ENCODE measurements at places on chromosomes 1 and 21. TPM values are rescaled to one million over a fixed set of nuclear protein-coding genes. Genes with fewer than 3 reads are reported as not detected.

DNA sequence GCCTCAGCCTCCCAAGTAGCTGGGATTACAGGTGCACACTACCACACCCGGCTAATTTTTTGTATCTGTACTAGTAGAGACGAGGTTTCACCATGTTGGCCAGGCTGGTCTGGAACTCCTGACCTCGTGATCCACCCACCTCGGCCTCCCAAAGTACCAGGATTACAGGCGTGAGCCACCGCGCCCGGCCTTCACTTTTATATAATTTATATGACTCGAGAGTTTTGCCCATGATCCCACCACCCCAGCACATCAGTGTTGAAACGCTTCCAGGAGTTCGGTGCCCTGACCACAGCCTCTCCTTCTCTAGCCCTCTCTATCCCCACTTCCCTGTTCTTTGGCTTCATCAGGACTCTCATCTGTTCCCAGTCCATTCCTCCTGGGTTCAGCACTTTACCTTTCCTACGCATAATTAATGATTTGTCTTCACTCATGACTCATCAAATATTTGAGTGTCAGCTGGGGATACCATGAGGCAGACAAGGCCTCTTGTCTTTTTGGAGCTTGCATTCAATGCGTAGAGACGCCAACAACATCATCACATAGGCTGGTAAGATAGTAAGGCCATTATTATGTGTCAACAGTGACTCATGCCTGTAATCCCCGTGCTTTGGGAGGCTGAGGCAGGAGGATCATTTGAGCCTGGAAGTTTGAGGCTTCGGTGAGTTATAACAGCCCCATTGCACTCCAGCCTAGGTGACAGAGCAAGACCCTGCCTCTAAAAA lies 1.4 kb downstream of the PMF1 start:
- DNase-seq = no peak

DNA sequence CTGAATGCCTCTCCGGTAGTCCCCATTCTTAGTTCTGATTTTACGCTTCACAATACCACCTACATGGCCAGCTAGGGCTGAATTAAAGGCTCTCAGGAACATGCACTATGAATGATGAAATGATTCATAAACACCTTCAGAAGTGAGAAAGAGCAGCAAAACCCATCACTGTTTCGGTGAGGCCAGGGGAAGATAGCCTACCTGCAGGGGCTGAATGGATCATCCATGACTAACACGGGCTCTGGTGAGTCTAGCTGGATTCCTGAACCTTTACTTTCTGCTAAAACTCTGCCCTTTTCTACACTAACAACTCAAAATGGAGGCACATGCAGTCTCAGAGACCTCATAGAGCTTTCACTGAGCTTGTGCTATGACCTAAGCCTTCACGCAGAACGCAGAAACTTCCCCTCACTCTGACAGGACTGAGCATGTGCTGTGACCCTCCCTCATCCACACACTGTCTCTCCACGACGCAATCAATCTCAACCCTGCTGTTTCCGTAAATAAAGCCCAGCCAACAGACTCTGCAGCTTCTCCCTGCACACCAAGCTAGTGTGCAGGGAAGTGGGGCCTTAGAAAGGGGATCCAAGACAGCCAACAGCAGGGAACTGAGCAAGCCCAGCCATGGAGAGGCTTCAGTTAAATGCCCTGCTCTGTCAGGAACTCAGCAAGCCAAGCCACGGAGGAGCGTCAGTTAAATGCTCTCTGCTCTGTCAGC lies 207.8 kb downstream of the SLC45A1 start:
- DNase-seq = peak; percentile 91

The DNAJC8 gene
- polyA plus RNA-seq = 34.8 TPM

- DNase-seq = no peak
Observed at GRCh38 chr1:1377540-1378205, 2.7 kb upstream of the AURKAIP1 start.

The SLAMF1 gene
- 20.7 TPM for polyA plus RNA-seq

- no peak for DNase-seq
Observed at GRCh38 chr1:26555550-26555981, 26.0 kb downstream of the RPS6KA1 start.

The CNIH4 gene
- polyA plus RNA-seq = 10.5 TPM

The CFAP45 gene
- polyA plus RNA-seq = 1.3 TPM

The NTNG1 gene
- 0.69 TPM for polyA plus RNA-seq

DNA sequence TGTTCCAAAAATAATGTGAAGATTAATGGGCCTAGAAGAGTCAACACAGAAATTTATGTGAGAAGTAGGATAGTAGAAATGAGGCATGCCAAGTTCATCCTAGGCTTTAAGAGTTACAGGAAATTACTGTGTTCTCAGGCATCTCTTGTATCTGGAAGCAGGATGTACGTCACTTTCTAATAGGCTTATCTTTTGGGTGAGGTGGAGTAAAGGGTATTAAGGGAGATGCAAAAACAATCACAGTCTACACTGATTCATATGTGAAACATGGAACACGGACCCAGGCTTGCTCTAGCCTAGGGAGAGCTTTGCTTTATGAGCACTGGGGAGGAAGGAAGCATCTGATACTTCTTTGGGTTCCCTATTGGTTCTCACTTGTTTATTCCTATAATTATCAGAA lies 84.5 kb upstream of the RGS4 start:
- DNase-seq = no peak

DNA sequence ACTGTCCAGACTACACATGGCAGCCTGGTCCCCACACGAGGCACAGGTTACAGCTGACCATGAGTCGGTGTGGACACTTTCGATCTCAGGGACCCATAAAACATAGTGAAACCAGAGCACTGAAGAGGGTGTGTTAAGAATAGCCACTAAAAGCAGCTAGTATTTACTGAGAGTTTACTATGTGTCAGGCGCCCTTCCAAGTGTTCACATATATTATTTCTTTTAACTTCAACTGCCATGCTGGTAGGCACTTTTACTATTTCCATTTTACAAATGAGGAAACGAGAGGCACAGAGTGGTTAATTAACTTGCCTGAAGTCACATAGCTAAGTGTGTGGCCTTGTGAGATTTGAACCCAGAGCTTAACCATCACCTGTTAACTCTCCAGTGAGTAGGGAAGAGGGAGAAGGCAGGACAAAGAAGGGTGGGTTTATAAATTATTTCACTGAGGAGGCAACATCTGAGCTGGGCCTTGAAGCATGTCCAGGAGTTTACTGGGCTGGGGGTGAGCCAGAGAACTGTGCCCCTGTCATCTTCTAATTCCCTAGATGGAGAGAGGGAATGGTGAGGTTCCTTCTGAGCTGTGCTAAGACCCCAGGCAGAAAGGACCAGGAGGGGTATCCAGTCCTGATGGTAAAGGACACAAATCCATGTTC lies 20.7 kb downstream of the ABCA4 start:
- DNase-seq = no peak

The SPATA46 gene
- not detected for polyA plus RNA-seq

DNA sequence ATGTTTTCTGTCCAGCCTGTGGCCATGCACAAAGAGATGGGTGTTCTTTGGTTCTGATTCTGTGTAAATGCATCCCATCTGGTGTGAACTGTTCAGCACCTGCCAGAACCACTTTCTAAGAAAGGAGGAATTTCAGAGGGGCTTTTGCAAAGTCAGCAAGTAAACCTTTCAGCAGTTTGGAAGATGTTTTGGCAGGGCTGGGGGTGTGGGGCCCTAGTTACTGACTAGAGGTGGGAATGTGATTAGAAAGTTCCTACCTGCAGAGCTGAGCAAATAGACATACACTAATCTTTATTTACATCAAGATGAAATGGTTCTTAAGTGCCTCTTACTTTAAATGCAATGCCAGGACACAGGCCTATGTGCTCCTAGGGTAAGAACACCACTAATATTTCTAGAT lies 378.1 kb upstream of the USP24 start:
- DNase-seq = no peak

The ETV3L gene
- polyA plus RNA-seq = not detected

- no peak for DNase-seq
Observed at GRCh38 chr1:14369526-14370213, 228.8 kb upstream of the KAZN start.

DNA sequence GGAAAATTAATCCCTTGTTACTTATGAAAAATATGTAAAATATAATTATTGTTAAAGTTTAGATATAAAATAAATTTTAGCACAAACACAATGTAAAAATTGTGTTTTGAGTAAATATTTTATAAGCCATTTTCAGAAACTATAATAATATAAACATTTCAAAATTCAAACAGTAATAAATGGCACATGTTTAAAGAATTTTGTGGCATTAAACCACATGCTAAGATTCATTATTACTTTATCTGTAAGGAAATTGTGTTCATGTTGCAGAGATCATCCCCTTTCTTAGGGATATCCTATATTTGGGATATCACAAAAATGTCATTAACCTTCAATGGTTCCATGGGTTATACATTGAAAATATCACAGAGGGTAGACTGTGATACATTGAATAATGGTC lies 1044.3 kb downstream of the AMY1C start:
- no peak for DNase-seq

The ANGPTL3 gene
- polyA plus RNA-seq = not detected

The ADGRL2 gene
- not detected for polyA plus RNA-seq

The RABGGTB gene
- 192 TPM for polyA plus RNA-seq

GRCh38 chr21:16572032-16572431 lies 842.2 kb downstream of the USP25 start:
- no peak for DNase-seq

The TFAP2E gene
- polyA plus RNA-seq = 3.8 TPM

The BEST4 gene
- 0.19 TPM for polyA plus RNA-seq

The DHRS3 gene
- 0.37 TPM for polyA plus RNA-seq

- DNase-seq = no peak
Observed at GRCh38 chr1:168972887-168973286, 133.6 kb upstream of the ATP1B1 start.

The ARTN gene
- 0.13 TPM for polyA plus RNA-seq

DNA sequence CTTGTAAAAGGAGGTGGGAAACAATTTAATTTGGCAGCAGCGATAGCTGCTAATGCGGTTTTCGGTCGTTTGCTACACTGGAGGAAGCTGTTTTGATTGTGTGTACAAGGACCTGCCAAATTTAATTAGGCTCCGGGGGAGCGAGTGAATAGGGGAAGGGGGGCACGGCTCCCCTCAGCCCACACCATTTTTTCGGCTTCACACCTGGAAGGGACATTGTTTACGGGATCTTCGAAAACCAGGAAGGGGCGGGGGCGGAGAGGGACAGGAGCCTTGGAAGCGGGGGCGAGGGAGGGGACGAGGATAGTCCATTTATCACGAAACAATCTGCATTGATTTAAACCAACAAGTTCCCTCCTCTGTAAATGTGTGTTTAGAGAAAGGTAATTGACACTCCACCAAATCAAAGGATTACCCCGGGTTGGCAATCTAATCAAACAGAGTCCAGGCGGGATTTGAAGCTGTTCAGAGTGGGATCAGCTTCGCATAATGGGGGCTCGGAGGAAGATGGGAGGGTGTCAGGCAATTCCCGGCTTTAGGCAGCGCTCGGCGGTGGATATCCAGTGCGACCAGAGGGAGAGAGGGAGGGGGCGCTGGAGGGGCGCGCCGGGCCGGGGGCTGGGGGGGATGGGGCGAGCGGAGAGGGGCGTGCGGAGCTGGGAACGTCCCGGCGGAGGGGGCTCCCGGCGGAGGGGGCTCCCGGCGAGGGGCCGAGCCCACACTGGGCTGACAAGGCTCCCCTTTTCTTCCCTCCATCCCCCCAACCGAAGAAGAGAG lies 9.8 kb downstream of the PAX7 start:
- no peak for DNase-seq

DNA sequence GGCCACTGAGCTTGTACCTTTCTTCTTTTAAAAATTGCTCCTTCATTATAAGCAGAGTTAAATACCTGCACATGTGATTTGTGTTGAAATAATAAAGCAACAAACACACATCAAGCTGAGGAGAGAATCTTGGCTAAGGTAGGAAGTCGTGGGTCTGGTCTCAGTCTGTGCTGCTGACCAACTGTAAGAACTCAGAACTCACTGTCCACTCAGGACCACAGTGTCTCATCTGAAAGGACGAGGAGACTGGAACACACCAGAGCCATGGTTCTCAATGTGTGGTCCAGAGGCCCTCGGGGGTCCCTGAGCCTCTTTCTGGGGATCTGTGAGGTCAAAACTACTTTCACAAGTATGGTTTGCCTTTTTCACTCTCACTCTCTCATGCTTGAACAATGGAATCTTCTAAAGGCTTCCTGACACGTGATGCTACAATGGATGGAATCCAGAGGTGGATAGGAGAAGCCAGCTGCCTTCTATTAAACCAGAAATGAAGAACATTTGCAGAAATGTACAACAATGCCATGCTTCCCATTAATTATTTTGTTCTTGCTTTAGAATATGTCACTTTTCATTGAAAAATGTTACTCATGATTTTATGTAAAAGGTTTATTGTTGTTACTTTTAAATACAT lies 17.3 kb upstream of the ETS2 start:
- no peak for DNase-seq

DNA sequence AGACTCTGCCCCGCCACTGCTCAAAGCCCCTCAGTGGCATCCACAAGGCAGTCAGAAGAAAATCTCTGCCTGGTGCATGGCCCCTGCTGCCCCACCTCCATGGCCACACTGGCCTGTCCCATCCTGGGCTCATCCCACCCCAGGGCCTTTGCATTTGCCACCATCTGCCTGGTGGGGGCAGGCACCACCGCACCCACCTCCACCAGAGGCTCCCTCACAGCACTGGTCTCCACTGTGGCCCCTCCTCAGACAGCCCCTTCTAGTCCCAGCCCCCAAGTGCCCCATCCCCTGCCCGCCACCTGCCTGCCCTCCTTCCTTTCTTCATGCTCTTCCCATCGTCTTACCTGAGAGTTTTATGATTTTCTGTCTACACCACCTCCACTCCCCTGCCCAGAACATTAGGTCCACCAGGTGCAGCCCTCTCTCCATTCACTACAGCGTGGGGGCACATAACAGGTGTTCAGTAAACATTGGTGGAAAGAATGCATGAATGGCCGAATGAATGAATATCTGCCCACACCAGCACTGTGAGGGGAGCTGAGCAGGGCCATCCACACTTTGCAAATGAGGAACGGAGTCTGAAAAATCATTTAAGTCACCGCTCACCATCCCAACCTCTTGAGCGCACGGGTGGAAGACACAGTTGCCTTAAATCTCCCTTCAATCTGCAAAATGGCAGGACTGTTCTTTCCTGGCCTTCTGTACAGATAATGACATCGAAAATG lies 2.1 kb downstream of the PRDM15 start:
- no peak for DNase-seq

- DNase-seq = no peak
Observed at GRCh38 chr1:6329396-6329795, 64.2 kb downstream of the ACOT7 start.

The TTC3 gene
- 52.1 TPM for polyA plus RNA-seq

The PRRX1 gene
- polyA plus RNA-seq = not detected

DNA sequence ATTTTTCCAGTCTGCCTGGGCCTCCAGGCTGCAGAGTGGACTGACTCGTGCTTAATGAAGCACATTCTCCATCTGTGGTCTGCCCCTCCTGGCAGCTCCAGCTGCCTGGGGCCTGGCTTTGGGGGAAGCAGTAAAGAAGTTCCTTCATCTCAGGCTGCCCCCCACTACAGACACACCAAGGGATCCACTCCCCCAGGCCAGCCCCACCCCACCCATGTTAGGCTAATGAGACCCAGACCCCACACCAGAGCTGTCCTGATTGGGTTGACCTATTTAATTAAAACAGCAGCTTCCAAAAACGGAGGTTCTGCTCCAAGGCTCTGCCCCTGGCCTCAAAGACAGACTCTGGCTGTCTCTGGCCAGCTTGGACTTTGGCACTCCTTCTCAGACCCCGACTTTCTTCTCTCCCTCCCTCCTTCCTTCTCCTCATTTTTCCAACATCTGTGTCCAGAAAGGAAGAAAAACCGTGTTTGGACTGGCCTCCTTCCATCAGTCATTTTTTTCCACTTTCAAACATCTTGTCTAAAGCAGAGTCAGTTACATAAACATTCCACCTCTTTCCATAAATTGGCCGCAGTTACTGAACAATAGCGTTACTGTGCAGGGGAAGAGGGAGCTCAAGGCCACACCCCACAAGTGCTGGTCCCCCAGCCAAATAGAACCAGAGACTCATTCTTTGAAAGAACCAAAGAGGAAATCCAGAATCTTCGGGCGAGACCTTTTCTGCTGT lies 29.7 kb downstream of the SERTAD4 start:
- no peak for DNase-seq
